ENCODE measurements at places on chromosomes 16 and 17.

- peak overlapping the region; percentile 92 for H3K27ac ChIP-seq
- peaks cover 28% of the 10 kb centered on the region for H3K36me3 ChIP-seq
- H3K27me3 ChIP-seq, result no peaks in the 10 kb centered on the region
- peaks cover 87% of the 10 kb centered on the region for H3K4me1 ChIP-seq
- H3K4me3 ChIP-seq, result peak overlapping the region; percentile 74
- ATAC-seq, result peak; percentile 89
Observed at GRCh38 chr16:28192806-28193529, 18.8 kb downstream of the XPO6 start.

- H3K4me3 ChIP-seq, result no peak overlapping the region
- no peak overlapping the region for H3K27ac ChIP-seq
- no peaks in the 10 kb centered on the region for H3K27me3 ChIP-seq
- no peaks in the 10 kb centered on the region for H3K36me3 ChIP-seq
- ATAC-seq, result no peak
Observed at GRCh38 chr17:77118251-77118928, 22.4 kb upstream of the SEC14L1 start.

DNA sequence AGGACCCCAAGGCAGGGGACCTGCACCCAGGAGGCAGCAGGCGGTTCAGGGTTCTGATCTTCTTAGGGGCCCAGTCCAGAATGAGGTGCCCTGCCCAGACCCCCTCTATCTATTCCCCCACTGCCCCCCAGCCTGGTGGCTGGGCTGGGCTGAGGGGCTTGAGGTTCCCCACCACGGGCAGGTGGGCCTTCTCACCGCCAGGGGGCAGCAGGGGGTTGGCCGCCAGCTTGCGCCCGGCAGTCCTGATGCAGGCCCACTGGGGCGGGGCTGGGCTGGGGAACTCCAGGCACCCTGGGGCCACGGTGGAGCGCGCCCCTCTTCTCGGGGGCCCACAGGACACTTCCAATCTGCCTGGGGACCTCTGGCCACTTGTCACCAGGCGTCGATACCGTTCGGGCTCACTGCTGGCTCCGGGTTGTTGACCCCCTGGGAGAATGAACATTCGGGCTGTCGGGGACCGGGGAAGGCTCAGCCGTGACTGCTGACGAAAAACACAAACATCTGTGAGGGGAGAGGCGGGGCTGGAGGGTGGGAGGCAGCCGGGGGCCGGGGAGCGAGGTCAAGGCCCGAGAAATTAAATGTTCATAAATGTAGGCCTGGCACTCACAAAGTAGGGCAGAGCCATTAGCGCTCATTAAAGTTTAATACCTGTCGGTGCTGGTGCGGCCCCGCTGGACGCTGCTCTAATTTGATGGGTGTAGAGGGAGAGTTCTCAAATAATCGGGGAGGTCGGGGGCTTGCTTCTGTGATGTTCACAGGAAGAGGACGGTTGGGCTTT lies 219.3 kb upstream of the GSE1 start:
- peaks cover 6% of the 10 kb centered on the region for H3K4me1 ChIP-seq
- H3K4me3 ChIP-seq, result no peak overlapping the region
- no peaks in the 10 kb centered on the region for H3K36me3 ChIP-seq
- H3K27me3 ChIP-seq, result peaks cover 39% of the 10 kb centered on the region
- no peak overlapping the region for H3K27ac ChIP-seq

DNA sequence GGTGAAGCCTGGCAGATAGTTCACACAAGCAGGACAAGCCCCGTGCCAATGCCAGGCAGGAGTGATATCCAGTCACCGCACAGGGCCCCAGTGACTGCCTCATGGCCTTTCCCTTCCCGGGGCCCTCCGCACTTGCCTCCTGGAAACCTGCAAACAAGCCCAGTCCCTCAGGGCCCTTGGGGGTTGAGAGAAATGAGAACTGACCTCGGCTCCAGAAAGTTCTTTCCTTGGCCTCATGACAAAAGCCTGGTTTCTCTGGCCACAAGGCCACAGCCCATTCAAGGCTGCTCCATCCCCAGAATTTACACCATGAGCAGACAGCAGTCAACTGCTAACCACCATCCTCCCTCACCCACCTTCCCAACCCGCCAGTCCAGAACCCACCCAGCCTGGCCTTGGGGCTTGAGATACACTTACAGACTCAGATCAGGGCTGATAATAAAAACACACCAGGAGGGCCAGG lies 77.6 kb downstream of the CCDC182 start:
- H3K4me1 ChIP-seq, result peaks cover 39% of the 10 kb centered on the region
- H3K36me3 ChIP-seq, result no peaks in the 10 kb centered on the region
- H3K4me3 ChIP-seq, result no peak overlapping the region
- no peaks in the 10 kb centered on the region for H3K27me3 ChIP-seq

GRCh38 chr16:79303959-79304387 lies 296.6 kb downstream of the MAF start:
- no peaks in the 10 kb centered on the region for H3K36me3 ChIP-seq
- H3K27me3 ChIP-seq, result peaks cover 31% of the 10 kb centered on the region
- H3K4me3 ChIP-seq, result no peak overlapping the region

DNA sequence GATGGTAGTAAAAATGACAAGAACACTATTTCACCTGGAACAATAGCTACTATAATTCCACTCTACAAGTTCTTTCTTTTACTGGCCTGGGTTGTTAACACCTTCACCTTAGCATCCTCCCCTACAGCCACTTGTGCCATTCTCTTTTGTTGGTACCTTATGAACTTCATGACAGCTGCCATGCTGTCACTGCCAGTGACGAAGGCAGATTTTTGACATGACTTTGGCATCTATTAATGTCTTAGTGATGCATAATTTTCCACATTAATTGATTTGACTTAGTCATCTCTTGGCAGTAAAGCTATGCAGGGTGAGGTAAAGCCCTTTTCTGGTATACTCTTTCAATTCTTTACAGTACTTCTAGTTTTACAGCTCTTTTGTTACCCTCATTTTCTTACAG lies 207.9 kb downstream of the TANC2 start:
- no peaks in the 10 kb centered on the region for H3K36me3 ChIP-seq
- no peaks in the 10 kb centered on the region for H3K27me3 ChIP-seq
- ATAC-seq, result no peak
- H3K27ac ChIP-seq, result no peak overlapping the region
- no peaks in the 10 kb centered on the region for H3K4me1 ChIP-seq

- ATAC-seq, result no peak
- H3K4me1 ChIP-seq, result no peaks in the 10 kb centered on the region
- H3K27ac ChIP-seq, result no peak overlapping the region
- H3K4me3 ChIP-seq, result no peak overlapping the region
- H3K27me3 ChIP-seq, result no peaks in the 10 kb centered on the region
Observed at GRCh38 chr16:47699106-47699505, 238.0 kb downstream of the PHKB start.

GRCh38 chr17:53016085-53016484 lies 806.6 kb upstream of the KIF2B start:
- H3K36me3 ChIP-seq, result no peaks in the 10 kb centered on the region
- H3K27ac ChIP-seq, result no peak overlapping the region
- no peak for ATAC-seq
- no peaks in the 10 kb centered on the region for H3K27me3 ChIP-seq

- peak overlapping the region; percentile 20 for H3K27ac ChIP-seq
- ATAC-seq, result no peak
- no peaks in the 10 kb centered on the region for H3K27me3 ChIP-seq
Observed at GRCh38 chr16:19162085-19162484, 6.0 kb upstream of the SYT17 start.

- peaks cover 7% of the 10 kb centered on the region for H3K36me3 ChIP-seq
- peak overlapping the region; percentile 38 for H3K27ac ChIP-seq
- peak overlapping the region; percentile 5 for H3K4me3 ChIP-seq
- ATAC-seq, result no peak
Observed at GRCh38 chr17:47705536-47706530, 11.9 kb downstream of the TBKBP1 start.

DNA sequence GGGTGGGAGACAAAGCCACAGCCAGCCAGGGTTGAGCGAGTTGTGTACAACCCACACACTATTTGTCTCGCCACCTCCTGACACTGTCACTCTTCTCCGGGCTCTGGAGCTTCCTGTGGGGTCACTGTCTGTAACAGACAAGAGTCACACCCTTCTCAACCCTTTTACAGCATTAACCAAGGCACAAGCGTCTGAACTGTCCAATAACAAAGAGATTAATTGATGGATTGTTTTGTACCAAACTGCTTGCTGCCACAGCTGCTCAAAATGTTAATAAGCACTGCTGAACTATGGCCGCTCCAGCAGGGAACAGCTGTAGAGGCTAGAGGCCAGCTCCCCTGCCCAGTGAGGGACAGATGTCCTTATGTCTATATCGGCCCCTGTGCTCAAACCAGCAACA lies 25.2 kb upstream of the HYDIN start:
- H3K27me3 ChIP-seq, result peaks cover 30% of the 10 kb centered on the region
- H3K27ac ChIP-seq, result peak overlapping the region; percentile 55
- peaks cover 20% of the 10 kb centered on the region for H3K4me1 ChIP-seq
- no peaks in the 10 kb centered on the region for H3K36me3 ChIP-seq

GRCh38 chr16:67395105-67395457 lies 1.8 kb upstream of the TPPP3 start:
- peaks cover 40% of the 10 kb centered on the region for H3K4me1 ChIP-seq
- ATAC-seq, result no peak
- no peak overlapping the region for H3K4me3 ChIP-seq
- no peaks in the 10 kb centered on the region for H3K36me3 ChIP-seq

GRCh38 chr16:78230832-78231231 lies 131.4 kb downstream of the WWOX start:
- no peak overlapping the region for H3K4me3 ChIP-seq
- no peaks in the 10 kb centered on the region for H3K36me3 ChIP-seq
- no peaks in the 10 kb centered on the region for H3K27me3 ChIP-seq
- H3K27ac ChIP-seq, result no peak overlapping the region
- ATAC-seq, result no peak

- no peak for ATAC-seq
- peak overlapping the region; percentile 16 for H3K27ac ChIP-seq
- no peaks in the 10 kb centered on the region for H3K36me3 ChIP-seq
Observed at GRCh38 chr16:75111961-75112733, 4.4 kb downstream of the LDHD start.

- H3K27ac ChIP-seq, result no peak overlapping the region
- no peak for ATAC-seq
- H3K36me3 ChIP-seq, result peaks cover 29% of the 10 kb centered on the region
- no peak overlapping the region for H3K4me3 ChIP-seq
- H3K27me3 ChIP-seq, result no peaks in the 10 kb centered on the region
Observed at GRCh38 chr16:29146266-29146665, 161.4 kb downstream of the LAT start.

DNA sequence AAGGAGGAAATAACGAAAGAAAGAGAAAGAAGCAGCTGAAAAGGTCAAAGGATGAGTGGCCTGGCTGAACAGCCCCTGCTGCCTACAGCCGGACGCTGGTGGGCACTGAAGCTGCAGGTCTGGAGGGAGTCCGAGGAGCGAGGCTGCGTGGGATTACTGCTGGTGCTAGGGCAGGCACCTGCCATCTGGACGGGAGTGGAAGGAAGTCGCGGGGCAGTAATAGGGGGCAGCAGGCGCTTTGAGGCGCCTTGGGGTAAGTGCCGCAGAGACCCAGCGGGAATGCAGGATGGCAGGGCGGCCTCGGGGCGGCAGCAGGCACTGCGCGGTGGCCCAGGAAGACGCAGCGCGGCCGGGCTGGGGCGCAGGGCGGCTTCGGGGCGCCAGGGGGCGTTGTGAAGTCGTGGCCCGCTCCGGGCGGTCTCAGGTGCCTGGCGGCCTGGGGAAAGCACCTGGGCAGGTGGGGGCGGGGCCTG lies 303 bp upstream of the SCNN1G start:
- H3K36me3 ChIP-seq, result no peaks in the 10 kb centered on the region
- ATAC-seq, result peak; percentile 97
- H3K4me3 ChIP-seq, result peak overlapping the region; percentile 68

GRCh38 chr17:64540118-64540776 lies 33.5 kb downstream of the CEP95 start:
- ATAC-seq, result no peak
- H3K36me3 ChIP-seq, result peaks cover 47% of the 10 kb centered on the region
- no peak overlapping the region for H3K27ac ChIP-seq
- no peak overlapping the region for H3K4me3 ChIP-seq
- H3K4me1 ChIP-seq, result peaks cover 5% of the 10 kb centered on the region

GRCh38 chr16:49129935-49130334 lies 151.7 kb downstream of the CBLN1 start:
- no peak overlapping the region for H3K27ac ChIP-seq
- H3K4me1 ChIP-seq, result no peaks in the 10 kb centered on the region
- ATAC-seq, result no peak
- H3K27me3 ChIP-seq, result no peaks in the 10 kb centered on the region
- no peak overlapping the region for H3K4me3 ChIP-seq
- H3K36me3 ChIP-seq, result no peaks in the 10 kb centered on the region

DNA sequence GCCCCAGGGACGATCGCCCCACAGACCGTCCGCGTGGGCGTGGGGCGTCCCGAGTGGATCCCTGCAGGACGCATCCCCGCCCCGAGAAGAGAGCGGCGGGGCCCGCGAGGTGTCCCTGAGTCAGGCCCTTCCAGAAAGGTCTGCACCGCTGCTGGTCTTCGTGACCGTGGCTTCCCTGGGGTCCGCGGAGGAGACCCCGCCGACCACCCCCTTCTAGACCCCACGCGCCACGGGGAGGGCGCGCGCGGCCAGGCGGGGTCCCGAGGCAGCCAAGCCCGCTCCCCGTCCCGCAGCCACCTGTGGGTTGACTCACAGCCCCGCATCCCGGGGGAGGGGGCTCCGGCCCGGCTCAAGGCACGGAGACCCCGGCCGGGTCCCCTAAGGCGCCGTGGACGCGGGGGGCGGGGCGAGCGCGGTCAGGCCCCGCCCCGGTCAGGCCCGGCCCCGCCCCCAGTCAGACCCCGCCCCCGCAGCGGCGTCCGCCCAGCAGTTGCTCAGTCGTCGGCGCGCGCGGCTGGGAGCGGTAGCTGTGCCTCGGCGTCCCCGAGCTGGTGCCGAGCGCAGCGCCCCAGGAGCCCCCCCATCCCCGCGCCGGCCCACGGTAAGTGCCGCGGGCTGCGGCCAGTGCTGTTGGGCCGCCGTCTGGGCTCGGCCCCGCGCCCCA lies at the start of gene BAIAP3:
Gene BAIAP3, plus strand, starts transcription at position 497 of the 664 bp plus-strand sequence. CDS start 4,905 bp downstream, outside the sequence.
- H3K36me3 ChIP-seq, result no peaks in the 10 kb centered on the region
- H3K27ac ChIP-seq, result peak within 1 kb of the TSS; percentile 88
- ATAC-seq, result peak; percentile 59

- peaks cover 68% of the 10 kb centered on the region for H3K36me3 ChIP-seq
- H3K27ac ChIP-seq, result no peak overlapping the region
- no peaks in the 10 kb centered on the region for H3K27me3 ChIP-seq
- ATAC-seq, result no peak
- no peaks in the 10 kb centered on the region for H3K4me1 ChIP-seq
- no peak overlapping the region for H3K4me3 ChIP-seq
Observed at GRCh38 chr17:72945473-72945872, 147.0 kb downstream of the SLC39A11 start.

- peak overlapping the region; percentile 66 for H3K4me3 ChIP-seq
- H3K4me1 ChIP-seq, result peaks cover 14% of the 10 kb centered on the region
- peaks cover 24% of the 10 kb centered on the region for H3K27me3 ChIP-seq
- H3K27ac ChIP-seq, result peak overlapping the region; percentile 78
- no peak for ATAC-seq
Observed at GRCh38 chr17:41772218-41772585, 14.3 kb downstream of the JUP start.

DNA sequence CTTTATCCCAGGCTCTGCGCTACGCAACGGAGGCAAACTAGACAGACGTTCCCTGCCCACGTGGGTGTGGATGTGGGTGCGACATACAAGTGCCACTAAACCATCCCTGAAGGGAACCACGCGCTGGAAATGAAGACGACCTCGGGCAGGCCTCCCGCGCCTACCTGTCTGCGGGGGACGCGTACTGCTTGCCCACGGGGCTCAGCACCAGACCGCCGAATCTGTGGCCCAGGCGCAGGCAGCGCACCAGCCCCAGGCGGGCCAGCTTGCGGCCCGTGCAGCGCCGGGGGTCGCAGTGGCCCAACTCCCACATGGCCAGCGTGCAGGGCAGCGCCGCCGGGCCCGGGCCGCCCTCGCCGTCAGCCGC lies 480 bp downstream of the TSR3 start:
- peaks cover 59% of the 10 kb centered on the region for H3K4me1 ChIP-seq
- peaks cover 25% of the 10 kb centered on the region for H3K36me3 ChIP-seq
- no peaks in the 10 kb centered on the region for H3K27me3 ChIP-seq
- peak overlapping the region; percentile 71 for H3K27ac ChIP-seq
- H3K4me3 ChIP-seq, result peak overlapping the region; percentile 85
- ATAC-seq, result peak; percentile 31
